ENCODE measurements at places on chromosomes 12 and 14.

- H3K4me1 ChIP-seq: no peaks in the 10 kb centered on the region
- H3K27ac ChIP-seq: peak overlapping the region; percentile 33
- H3K27me3 ChIP-seq: no peaks in the 10 kb centered on the region
- no peak for DNase-seq
- H3K36me3 ChIP-seq: no peaks in the 10 kb centered on the region
These were observed 107.5 kb downstream of the GPATCH2L start for GRCh38 chr14:76259029-76259735.

DNA sequence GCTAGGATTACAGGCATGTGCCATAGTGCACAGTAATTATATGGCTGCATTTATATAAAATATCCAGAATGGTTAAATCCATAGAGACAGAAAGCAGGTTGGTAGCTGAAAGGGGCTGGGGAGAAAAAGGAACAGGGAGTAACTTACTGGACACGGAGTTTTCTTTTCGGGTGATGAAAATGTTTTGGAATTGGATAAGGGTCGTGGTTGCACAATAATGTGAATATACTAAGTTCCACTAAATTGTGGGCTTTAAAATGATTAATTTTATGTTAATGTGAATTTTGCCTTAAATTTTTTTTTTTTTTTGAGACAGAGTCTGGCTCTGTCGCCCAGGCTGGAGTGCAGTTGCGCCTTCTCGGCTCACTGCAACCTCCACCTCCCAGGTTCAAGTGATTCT lies 70.1 kb upstream of the BDKRB2 start:
- DNase-seq: no peak
- no peak overlapping the region for H3K4me3 ChIP-seq
- H3K4me1 ChIP-seq: no peaks in the 10 kb centered on the region
- H3K27me3 ChIP-seq: peaks cover 13% of the 10 kb centered on the region

- peaks cover 63% of the 10 kb centered on the region for H3K36me3 ChIP-seq
- H3K27ac ChIP-seq: no peak overlapping the region
- H3K4me1 ChIP-seq: peaks cover 8% of the 10 kb centered on the region
- no peak for DNase-seq
- no peaks in the 10 kb centered on the region for H3K27me3 ChIP-seq
These were observed 5.6 kb downstream of the ATP5MC2 start for GRCh38 chr12:53670308-53670707.

DNA sequence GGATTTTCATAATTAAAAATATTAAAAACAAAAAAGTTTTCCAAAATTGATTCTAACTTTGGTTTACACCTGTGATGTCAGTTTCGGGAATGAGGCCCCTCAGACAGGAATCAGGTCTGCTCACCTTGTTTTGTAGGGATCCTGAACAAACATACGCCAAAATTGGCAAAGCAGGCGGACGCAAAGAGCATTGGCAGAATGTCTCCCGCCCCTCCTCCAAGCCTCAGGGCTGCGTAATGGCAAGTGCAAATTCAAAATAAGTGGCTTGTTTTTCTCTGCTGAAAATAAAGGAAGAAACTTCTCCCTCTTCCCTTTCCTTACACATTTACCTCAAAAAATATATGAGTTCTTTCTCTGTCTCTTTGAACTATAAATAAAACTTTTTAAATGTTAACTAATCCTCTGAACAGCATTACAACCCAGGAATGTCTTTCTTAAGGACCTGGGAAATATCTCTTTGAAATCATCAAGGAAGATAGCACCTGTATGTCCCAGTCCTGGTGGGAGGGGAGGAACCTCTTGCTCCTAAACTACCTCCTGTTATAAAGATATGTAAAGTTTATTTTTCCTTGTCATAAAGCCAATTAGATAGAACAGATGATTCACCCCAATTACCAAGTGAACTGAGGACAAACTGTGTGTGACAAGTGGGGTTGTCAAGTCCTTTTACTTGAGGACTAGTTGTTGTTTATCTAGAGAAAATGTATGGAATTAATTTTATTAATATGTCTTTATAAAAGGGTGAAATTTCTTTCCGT lies 16.5 kb downstream of the OR6J1 start:
- no peak for DNase-seq
- no peak overlapping the region for H3K4me3 ChIP-seq
- H3K27me3 ChIP-seq: no peaks in the 10 kb centered on the region
- no peaks in the 10 kb centered on the region for H3K36me3 ChIP-seq

- no peak overlapping the region for H3K4me3 ChIP-seq
- H3K27ac ChIP-seq: no peak overlapping the region
- no peak for DNase-seq
- H3K27me3 ChIP-seq: no peaks in the 10 kb centered on the region
These were observed 63.1 kb downstream of the RERG start for GRCh38 chr12:15158083-15158482.

DNA sequence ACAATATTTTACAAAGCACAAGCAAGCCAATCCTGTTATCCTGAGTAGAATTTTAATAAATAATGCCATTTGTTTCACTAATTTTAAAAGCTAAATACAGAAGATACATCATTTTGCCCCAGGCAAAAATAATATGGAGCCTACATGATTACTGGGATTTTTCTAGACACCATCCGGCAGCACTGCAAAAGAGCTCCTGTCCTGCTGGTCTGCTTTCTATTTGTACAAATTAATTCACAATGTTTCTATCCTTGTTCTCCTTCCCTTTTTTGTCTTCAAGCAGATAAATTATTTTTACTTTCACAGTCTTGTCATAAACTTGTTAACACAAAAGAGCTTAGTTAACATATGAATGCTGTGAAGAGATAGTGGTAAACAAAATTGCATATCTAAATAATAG lies 4.6 kb downstream of the SIX1 start:
- no peak for DNase-seq
- peaks cover 34% of the 10 kb centered on the region for H3K27me3 ChIP-seq
- H3K4me1 ChIP-seq: peaks cover 33% of the 10 kb centered on the region
- H3K36me3 ChIP-seq: no peaks in the 10 kb centered on the region
- no peak overlapping the region for H3K27ac ChIP-seq

- H3K27ac ChIP-seq: no peak overlapping the region
- H3K4me3 ChIP-seq: no peak overlapping the region
- peaks cover 7% of the 10 kb centered on the region for H3K36me3 ChIP-seq
- H3K4me1 ChIP-seq: peaks cover 2% of the 10 kb centered on the region
- H3K27me3 ChIP-seq: no peaks in the 10 kb centered on the region
- no peak for DNase-seq
These were observed 13.1 kb downstream of the TMBIM4 start for GRCh38 chr12:66156654-66157053.

- H3K4me3 ChIP-seq: no peak overlapping the region
- H3K36me3 ChIP-seq: peaks cover 25% of the 10 kb centered on the region
- no peak for DNase-seq
- no peaks in the 10 kb centered on the region for H3K4me1 ChIP-seq
These were observed 37.3 kb upstream of the DIP2B start for GRCh38 chr12:50467439-50467838.

DNA sequence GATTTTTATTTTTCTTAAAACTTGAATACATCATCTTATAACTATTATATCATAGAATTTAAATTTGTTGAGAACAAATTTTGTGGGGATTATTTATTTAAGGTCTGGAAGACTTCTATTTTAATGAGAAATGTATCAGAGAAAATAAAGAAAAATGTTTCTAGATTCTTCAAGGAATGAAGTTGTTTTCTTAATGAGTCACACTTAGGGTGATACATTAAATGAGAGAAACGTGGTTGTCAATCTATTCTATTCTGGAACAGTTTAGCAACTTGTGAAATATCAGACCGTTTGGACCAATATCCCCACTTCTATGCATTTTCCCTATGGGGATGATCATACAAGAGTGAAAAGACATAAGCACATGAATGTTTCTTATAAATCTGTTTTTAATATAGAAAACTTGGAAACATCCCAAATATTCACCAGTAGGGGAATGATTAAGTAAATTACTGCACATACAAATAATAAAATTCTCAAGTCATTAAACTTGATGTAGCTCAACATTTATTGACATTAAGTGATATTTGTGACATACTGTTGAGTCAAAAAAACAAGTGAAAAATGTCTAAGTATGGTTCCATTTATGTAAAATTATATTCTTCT lies 88.5 kb downstream of the E2F7 start:
- DNase-seq: no peak
- H3K27me3 ChIP-seq: no peaks in the 10 kb centered on the region
- no peak overlapping the region for H3K4me3 ChIP-seq
- no peaks in the 10 kb centered on the region for H3K36me3 ChIP-seq

GRCh38 chr12:65464930-65465329 lies 186.4 kb downstream of the MSRB3 start:
- DNase-seq: no peak
- H3K4me3 ChIP-seq: no peak overlapping the region
- H3K27ac ChIP-seq: no peak overlapping the region
- no peaks in the 10 kb centered on the region for H3K27me3 ChIP-seq

DNA sequence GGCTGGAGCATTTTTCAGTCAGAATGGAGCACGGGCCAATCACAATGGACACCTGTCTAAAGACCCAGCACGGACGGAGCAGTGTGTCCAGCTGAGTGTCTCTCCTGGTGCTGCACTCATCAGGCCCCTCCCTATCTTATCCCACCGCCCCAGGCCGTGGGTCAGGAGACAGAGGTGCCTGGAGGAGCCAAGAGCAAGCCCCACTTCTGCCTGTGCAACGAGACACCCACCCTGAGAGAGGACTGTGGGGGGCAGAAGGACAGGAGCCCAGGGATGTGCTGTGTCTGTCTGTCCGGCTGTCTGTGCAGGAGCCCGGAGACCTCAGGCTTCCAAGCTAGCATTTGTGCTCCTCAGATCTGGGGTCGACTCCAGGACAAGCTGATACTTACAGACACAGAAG lies 69.6 kb upstream of the SFSWAP start:
- no peak overlapping the region for H3K4me3 ChIP-seq
- no peaks in the 10 kb centered on the region for H3K4me1 ChIP-seq
- H3K27ac ChIP-seq: no peak overlapping the region

DNA sequence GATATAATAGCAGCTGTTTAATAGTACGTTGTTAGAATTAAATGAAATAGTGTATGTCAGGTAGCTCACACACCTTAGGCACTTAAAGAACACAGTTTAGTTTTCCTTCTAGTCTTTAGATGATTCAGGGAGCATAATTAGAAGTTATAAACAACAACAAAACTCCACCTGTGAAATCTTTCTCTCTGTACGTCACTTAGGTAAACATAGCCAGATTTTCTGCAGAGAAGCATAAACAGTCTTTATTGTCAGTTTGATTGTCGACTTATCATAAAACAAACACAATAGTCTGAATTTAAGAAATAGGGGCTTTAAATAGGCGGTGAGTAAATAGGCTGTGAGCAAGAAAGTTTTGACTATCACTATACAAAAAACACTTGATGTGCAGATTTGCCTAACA lies 84.6 kb upstream of the PKP2 start:
- H3K4me1 ChIP-seq: no peaks in the 10 kb centered on the region
- no peak overlapping the region for H3K27ac ChIP-seq
- no peak for DNase-seq
- H3K36me3 ChIP-seq: no peaks in the 10 kb centered on the region
- H3K27me3 ChIP-seq: no peaks in the 10 kb centered on the region

DNA sequence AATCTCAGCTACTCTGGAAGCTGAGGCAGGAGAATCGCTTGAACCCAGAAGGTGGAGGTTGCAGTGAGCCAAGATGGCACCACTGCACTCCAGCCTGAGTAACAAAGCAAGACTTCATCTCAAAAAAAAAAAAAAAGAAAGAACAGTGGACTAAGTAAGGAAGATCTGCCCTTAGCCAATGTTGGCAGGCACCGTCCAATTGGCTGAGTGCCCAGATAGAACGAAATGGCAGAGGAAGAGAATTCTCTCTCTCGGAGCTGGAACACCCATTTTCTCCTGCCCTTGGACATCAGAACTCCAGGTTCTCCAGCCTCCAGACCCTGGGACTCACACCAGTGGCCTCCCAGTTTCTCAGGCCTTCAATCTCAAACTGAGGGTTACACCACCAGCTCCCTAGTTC lies 49.9 kb downstream of the ESR2 start:
- no peak overlapping the region for H3K4me3 ChIP-seq
- no peaks in the 10 kb centered on the region for H3K4me1 ChIP-seq
- no peaks in the 10 kb centered on the region for H3K36me3 ChIP-seq
- no peak overlapping the region for H3K27ac ChIP-seq
- no peaks in the 10 kb centered on the region for H3K27me3 ChIP-seq

DNA sequence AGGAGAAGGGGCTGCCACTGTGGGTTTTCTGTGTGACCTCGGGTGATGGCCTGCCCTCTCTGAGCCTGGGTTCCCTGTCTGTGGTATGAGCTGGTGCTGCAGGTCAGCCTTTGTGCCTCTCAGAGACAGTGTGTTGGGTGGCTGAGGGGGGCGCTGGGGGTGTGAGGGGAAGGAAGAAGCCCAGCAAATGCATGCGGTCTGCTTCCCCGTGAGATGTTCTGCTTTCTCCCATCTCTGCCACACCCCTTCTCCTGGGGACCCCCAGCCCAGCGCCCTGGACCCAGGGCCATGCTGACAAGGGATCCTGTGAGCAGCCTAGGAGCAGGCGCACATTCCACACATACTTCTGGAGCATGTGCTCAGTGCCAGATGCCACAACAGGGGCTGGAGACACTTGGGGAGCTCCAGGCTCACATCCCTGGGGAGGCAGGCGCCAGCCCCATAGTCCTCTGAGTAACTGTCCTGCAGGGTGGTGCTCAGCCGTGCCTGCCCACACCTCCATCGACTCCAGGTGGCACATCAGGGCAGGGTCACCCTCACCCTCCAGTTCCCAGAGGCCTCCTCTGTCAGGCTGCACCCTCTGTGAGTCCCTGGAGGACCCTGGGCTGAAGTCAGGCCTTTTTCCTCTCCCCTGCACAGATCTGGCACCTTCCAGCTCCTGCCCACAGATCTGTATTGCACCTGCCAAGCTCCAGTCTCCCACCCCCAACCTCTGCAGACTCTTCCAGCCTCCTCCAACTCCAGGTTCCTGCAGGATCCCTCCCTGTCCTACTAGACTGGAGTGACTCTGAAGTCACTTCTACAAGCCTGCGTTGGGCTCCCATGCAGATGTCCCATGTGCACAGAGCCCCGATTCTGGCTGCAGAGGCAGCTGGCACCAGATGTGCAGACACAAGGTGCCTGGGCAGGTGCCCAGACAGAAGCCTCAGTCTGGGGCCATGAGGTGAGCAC lies 205.6 kb downstream of the KIF26A start:
- H3K27ac ChIP-seq: no peak overlapping the region
- H3K36me3 ChIP-seq: no peaks in the 10 kb centered on the region
- no peak for DNase-seq
- H3K27me3 ChIP-seq: no peaks in the 10 kb centered on the region
- no peak overlapping the region for H3K4me3 ChIP-seq
- no peaks in the 10 kb centered on the region for H3K4me1 ChIP-seq

DNA sequence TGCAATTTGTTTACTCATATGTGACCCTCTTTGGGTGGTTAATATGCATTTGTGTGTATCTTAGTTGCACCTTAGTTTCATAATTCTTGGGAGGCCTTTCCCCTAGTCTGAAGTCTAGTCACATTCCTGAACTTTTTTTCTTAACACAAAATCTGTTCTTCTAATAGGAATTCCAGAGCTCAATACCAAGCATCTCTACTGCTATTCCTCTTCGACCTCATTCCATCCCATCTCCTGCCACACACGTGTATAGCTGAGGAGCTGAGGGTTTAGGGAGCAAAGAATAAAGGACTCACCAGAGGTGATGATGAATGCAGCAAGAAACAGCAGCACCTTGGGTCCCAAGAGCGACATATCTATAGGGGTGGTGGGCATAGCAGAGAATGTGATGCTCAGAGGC lies 875 bp downstream of the MFAP5 start:
- H3K36me3 ChIP-seq: no peaks in the 10 kb centered on the region
- H3K27me3 ChIP-seq: no peaks in the 10 kb centered on the region
- no peak overlapping the region for H3K27ac ChIP-seq
- no peak overlapping the region for H3K4me3 ChIP-seq
- no peaks in the 10 kb centered on the region for H3K4me1 ChIP-seq

GRCh38 chr14:100402631-100403030 lies 79.5 kb downstream of the SLC25A47 start:
- no peak overlapping the region for H3K27ac ChIP-seq
- H3K27me3 ChIP-seq: no peaks in the 10 kb centered on the region
- no peaks in the 10 kb centered on the region for H3K36me3 ChIP-seq
- no peak overlapping the region for H3K4me3 ChIP-seq
- peaks cover 23% of the 10 kb centered on the region for H3K4me1 ChIP-seq

Measured in common myeloid progenitor, CD34-positive (primary cell).